ENCODE measurements at places on chromosomes 5 and 9.
A peak's percentile ranks its signal among the peaks of the same experiment; 100 is the strongest.

- no peak for DNase-seq
Measured at GRCh38 chr5:103904651-103905050, 342.1 kb upstream of the NUDT12 start.

DNA sequence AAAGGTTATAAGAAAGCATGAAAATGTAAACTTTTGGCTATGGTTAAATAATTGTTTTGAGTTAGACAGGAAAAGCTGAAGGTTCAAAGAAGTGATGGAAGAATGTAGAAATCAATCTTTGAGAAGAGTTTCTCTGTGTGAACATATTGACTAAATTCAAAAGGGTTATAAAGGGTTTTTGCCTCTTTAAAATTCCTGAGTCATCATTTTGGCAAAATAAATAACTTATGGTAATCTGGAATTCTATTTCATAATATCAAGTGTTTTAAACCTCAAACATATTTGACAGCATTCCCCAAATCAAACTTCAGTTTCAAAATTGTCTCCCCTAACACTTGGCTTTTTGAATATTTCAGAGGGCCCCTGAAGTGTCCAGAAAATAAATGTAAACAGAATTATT is 60.6 kb upstream of the SPINK5 start:
- no peak for DNase-seq

DNA sequence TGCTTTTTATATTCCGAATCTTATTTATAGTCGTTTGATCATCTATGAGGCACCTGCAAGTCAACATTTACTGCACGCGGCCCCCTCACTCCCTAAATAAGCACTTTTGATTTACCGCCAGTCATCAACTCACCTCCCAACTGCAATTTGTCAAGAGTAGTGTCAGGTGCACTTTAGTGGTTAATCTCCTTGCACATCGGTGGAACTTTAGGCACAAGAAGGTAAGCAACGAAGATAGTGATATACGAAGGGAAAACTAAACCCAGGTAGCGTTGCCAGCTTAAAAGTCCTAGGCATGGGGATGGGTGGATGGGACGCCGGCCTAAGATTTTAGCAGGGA is 513 bp upstream of the RNF180 start:
- DNase-seq, result no peak

- no peak for DNase-seq
Measured at GRCh38 chr9:20538956-20539355, 83.3 kb downstream of the MLLT3 start.

GRCh38 chr5:170745481-170746071 is 37.9 kb upstream of the GABRP start:
- DNase-seq, result peak; percentile 36

DNA sequence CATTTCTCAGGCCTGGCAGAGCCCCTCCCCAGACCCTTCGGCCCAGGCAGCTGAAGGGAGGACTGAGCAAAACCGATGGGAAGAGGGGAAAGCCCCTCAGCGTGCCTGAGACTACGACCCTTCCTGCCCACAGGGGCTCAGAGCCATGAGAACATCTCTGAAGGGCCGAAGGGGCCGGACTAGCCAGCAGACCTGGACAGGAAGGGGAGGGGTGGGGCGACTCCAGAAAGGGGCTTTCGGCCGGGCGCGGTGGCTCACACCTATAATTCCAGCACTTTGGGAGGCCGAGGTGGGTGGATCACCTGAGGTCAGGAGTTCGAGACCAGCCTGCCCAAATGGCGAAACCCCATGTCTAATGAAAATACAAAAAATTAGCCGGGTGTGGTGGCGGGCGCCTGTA is 85.8 kb upstream of the PHYKPL start:
- DNase-seq, result no peak

DNA sequence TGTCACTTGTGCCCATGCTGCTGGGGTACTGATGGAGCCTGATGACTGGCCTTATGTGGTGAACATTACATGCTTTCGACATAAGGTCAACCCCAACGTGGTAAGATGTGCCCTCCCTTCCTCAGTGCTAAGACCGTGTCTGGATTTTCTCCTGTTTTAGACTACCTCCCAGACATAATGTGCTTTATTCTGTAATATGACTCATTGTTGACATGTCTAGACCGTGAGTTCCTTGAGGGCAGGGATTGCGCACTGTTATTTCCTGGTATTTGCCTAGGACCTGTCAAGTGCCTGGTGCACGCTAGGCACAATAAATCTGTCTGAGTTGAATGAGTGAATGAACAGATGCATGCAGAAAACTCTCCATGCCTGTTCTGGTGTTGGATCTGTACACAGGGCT is 346.0 kb downstream of the KDM4C start:
- DNase-seq, result no peak

- no peak for DNase-seq
Measured at GRCh38 chr5:61667525-61668218, 335.6 kb downstream of the ZSWIM6 start.

DNA sequence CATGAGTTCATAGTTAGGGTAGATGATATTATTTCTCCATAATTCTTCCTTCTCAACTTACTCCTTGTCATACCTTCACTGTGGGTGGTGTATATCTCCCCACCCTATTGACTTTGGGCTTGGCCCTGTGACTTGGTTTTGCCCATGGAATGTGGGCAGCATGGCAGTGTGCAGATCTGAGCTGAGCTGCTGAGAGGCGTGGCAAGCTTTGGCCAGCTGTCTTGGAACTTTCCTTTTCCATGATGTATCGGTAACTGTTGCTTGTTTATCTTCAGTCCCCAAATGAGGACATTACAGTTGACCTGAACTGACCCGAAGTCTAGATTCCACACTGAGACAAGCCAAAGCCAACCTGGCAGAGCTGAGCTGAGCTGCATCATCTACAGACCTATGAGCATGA is 70.4 kb downstream of the RALGPS1 start:
- no peak for DNase-seq

DNA sequence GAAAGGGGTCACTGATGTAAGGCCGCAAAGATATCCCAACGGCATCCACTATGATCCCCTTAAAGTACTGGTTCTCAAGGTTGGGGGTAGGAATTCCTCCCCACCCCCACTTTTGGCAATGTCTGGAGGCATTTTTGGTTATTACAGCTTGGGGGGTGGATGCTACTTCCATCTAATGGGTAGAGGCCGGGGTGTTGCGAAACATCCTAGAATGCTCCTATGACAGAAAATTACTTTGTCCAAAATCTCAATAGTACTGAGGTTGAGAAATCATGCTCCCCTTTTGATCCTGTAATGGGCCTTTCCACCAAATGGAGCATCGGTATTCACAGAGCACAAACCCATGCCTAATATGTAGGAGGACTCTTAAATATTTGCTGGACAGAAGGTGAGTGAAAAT is 20.8 kb upstream of the TCERG1 start:
- DNase-seq, result no peak

- DNase-seq, result no peak
Measured at GRCh38 chr9:124929464-124929863, 11.4 kb downstream of the GOLGA1 start.

GRCh38 chr9:33476503-33476902 is 2.8 kb upstream of the NOL6 start:
- DNase-seq, result no peak

- no peak for DNase-seq
Measured at GRCh38 chr5:56071470-56071869, 76.7 kb upstream of the IL6ST start.

- no peak for DNase-seq
Measured at GRCh38 chr9:69715096-69715495, 42.9 kb upstream of the APBA1 start.

DNA sequence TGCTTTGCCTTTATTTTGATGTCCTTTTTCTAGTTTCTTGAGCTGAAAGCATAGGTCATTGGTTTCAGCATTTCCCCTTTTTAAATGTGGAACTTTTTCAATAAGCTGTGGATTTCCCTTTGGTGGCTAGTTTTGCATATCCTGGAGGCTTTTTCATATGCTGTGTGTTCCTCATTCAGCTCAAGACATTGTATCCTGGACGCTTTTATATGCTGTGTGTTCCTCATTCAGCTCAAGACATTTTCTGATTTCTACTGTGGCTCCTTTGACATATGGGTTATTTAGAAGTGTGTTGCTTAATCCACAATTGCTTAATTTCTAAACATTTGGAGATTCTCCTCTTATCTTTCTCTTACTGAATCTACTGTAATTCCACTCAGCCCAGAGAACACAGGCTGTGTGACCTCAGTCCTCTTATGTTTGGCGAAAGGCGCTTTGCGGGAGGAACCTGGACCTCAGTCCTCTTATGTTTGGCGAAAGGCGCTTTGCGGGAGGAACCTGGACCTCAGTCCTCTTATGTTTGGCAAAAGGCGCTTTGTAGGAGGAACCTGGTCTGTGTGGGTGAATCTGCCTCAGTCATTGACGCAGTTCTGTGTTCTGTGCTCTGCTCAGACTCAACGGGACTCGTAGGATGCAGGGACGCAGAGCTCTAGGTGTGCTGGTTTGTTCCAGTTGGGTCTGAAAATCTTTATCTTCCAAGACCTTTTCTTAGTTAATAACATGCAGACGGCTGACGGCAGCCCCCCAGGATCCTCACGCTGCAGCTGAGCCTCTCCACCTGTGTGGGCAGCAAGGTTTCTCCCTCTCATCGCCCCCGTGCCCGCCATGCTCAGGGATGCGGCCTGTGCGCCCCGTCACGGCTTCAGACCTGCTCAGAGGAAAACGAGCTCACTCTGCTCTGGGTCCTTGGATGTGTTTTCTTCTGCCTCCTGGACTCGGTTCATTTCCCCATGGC is 6.0 kb upstream of the SLC9A3 start:
- DNase-seq, result no peak

DNA sequence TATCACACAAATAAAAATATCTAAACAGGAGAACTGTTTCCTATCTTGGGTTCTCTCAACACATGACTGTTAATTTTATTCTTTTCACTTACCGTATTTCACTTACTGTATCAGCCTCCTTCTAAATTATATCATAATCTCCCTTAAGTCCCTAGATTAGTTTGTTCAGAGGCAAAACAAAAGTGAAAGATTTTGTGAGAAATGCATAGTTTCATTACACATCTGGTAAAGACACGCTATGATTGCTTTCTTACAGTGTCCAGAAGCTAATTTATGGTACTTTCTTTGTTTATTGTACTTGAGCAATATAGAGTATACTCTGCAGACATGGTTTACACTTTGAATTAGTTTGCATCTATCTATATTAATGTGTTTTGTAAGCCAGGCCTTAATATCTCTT is 159.7 kb upstream of the TLX3 start:
- DNase-seq, result no peak

GRCh38 chr5:167895899-167896659 is 395.4 kb upstream of the WWC1 start:
- DNase-seq, result no peak

DNA sequence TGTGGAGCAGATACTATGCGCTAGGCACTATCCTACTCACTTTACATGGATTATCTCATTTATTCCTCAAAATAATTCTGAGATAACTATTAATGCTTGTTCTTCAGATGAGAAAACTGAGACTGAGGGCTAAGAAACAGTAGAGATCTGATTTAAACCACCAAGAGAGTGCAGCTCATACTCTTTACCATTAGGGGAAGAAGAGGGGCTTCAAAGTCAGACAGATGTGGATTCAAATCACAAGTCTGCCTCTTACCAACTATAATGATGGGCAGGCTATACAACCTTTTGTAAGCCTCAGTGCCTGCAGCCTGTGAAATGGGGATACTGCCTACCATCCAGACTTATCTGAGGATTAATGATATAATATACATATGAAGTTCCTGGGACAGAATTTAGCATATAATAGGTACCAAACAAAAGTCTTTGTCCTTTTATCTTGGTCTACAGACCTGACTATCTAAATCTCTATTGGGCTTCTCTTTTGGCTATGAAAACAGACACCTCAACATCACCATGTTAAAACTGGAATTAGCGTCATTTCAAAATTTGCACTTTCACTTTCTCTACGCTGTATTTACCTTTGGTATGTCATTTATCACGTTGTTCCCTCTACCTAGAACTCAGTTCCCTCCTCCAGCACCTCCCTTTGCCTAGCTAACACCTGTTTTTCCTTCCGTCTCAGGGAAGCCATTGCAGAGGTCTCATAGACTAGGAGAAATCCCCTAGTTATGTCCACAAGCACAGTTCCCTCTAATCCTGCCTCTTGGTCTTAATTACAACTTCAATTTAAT is 13.8 kb upstream of the TMEM267 start:
- no peak for DNase-seq

GRCh38 chr9:31005086-31005665 is 1379.3 kb upstream of the ACO1 start:
- no peak for DNase-seq

DNA sequence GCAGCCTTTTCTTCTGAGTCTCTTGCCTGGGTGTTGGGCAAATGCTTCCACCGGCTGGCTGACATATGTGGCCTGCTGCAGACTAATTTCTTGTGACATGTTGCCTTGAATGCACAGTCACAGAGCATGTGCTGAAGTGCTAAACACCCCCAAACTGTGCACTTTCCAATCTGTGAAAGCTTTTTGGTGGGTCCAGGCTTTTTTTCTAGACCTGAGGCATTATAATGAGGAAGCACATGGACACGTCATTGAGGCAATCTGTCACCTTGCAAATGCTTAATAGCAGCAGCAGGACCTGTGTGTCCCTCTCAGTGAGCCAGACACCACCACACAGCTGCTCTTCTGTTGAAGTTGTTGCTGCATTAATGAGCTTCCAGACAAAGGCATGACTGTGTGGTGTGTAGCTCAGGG is 274.7 kb downstream of the ELAVL2 start:
- no peak for DNase-seq

- no peak for DNase-seq
Measured at GRCh38 chr5:14834584-14835550, 36.7 kb downstream of the ANKH start.

DNA sequence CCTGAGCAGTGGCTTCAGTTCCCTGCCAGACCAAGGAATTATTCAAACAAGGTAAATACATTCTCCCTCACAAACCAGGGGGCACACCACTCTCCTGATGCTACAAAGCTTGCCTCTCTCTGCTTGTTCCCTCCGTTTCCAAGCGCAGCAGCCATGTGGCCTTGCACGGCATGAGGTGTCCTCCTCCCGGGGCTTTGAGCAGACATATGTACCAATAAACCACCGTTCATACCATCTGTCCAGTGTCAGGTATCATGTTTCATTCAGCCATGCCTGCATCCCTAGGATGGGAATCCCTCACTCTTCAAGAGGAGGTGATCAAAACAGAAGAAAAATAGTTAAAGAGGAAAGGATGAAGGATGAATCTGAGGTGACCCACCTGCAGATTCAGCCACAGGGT is 282.7 kb downstream of the ENC1 start:
- no peak for DNase-seq

GRCh38 chr9:35646153-35646532 is 4.6 kb downstream of the SIT1 start:
- no peak for DNase-seq

DNA sequence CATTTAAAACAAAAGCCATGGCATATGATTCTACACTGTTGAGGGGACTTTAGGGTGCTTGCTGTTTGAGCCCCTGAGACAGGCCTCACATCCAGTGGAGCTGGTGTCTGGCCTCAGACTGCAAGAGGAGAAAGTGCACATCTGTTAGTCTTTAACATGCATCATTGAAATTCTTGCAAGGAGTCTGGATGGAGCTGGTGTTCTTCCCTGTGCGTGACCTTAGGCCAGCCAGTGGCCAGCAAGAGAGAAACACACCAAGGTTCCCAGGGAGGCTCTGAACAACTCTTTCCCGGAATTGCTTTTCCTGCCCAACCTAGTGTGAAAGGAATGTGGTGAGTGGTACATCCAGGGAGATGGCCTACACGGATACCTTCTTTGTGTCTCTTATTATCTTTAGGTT is 282.8 kb upstream of the TNC start:
- DNase-seq, result no peak

Data from hepatic stellate cell (primary cell).